Ascending aorta (tissue), 2 donors: ENCODE measurements at places on chromosomes 6 and 20.

DNA sequence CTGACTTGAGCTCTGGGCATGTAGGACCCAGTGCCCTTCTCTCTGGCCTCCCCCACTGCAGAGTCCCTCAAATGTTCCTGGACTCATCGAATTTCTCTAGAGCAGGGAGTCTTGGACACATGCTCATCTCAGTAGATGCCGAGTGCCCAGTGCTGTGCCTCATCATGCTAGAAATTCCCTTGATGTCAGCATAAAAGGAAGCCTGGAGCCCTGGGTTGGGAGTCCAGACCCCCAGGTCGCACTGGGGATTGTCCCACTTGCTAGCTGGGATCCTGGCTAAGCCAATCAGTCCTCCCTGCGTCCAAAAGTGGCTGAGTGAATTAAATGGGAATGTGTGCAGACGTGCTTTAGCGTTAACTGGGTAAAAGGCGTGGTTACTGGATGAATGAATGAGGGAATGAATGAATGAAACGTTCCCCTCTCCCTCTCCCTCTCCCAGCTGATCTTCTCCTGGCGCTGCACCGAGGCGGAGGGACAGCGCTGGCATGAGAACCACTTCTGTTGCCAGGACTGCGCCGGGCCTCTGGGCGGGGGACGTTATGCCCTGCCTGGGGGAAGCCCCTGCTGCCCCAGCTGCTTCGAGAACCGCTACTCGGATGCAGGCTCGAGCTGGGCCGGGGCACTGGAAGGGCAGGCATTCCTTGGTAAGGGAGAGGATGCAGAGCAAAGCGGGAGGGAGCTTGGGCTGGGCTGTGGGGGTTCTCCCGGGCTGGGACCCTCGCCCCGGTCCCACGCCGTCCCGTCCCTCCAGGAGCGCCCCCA, 1.6 kb upstream of the TOMM6 start:
- no peak for DNase-seq

DNA sequence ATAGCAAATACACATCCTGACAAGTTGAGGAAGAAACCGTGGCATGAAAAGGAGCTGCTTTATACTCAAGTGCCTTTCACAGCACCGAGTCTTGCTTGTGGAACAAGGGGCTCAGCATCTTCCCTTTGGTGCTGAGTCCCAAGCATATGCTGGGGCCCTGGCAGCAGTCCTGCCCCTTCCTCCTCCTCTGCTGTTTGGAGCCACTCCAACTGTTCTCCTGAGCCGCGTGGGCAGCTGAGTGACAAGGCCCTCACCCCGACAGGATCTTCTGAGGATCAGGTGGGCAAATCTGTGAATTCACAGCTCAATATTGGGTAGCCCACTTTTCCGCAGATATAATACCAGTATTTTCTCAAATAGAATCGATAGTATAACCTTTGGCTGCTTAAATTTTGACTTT, 24.7 kb downstream of the DACT2 start:
- DNase-seq = no peak

GRCh38 chr6:116314218-116314617, 34.5 kb upstream of the TSPYL1 start:
- DNase-seq = no peak

DNA sequence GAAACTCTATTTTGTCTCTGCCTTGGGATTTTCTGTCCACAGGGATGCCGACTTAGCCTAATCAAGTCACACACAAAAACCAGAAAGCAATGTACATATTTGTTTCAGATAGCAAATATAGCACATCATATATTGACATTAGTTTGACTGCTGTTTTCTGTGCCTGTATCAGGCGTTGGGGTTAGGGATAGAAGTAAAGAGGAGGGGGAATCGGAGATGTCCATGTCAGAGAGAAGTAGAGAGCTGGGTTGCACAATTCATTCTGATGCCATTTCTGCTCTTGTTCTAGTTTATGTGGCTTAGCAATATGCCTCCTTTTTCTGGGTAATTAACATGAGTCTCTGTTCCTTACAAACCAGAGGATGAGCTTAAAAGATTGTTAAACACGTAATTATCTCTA, 14.7 kb upstream of the IPCEF1 start:
- no peak for DNase-seq

- no peak for DNase-seq
These were observed 43.5 kb upstream of the TINAG start for GRCh38 chr6:54264581-54265272.

DNA sequence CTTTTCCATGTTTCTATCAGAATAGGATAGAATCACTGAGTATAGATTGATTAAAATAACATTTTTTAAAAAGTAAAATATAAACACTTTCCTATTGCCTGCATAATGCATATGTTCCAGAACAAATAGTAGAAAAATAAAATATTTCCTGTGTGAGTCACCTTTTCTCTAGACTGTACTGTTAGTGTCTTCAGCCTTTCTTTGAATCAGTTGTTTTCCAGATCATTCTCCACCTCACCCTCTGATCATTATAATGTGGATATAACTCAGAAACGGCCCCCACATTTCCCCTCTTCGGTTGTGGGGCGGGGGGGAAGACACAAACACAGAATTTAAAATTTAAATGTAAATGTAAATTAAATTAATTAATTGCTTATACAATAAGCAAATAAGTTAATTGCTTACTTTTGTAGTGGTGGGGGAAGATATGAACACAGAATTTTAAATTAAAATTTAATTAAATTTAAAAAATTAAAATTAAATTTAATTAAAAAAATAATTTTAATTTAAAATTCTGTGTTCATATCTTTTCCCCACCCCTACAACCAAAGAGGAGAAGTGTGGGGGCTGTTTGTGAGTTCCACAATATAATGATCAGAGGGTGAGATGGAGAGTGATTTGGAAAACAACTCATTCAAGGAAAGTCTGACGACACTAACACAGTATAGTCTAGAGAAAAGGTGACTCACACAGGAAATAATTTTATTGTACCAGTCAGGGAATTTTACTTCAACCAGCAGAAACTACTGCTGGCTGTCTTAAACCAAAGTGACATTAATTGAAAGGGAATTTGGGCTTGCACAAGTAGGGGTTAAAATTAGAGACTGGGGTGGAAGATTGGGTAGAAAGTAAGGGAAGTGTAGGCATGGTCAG, 37.1 kb upstream of the PROKR2 start:
- DNase-seq = no peak

- no peak for DNase-seq
These were observed 331.6 kb downstream of the TAF4 start for GRCh38 chr20:61733891-61734732.

DNA sequence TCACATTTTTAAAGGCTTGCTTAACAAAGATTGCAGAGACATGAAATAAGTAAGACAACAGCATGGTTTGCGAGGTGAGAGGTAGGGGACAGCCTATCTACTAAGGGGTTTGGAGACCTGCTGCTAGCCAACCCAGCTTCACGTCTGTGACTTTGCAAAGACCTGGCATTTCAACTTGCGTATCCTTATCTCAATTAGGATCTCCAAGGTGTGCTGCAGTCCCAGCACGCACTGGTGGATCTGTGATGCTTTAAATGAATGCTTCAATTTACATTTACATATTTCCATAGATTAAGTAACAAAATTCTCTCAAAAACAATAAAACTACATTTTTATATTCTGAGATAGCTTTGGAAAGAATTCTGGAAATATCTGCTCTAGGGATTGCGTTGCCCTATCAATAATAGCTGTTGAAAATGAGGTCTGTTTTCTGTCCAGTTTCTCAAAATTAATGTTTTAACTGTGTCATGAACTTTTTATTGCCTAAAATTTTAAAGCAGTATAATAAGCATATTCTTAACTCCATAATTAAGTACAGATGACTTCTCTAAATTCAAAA, 124.4 kb upstream of the EDN1 start:
- no peak for DNase-seq

GRCh38 chr20:19628570-19629134, 129.4 kb upstream of the RIN2 start:
- no peak for DNase-seq

- DNase-seq = no peak
These were observed 68.3 kb downstream of the ADTRP start for GRCh38 chr6:11710311-11710761.
